ENCODE measurements at places on chromosomes 3 and 15. TPM values are rescaled to one million over a fixed set of nuclear protein-coding genes. Genes with fewer than 3 reads are reported as not detected.

Gene HCLS1
- total RNA-seq, result 9.4 TPM

Gene KBTBD13
- 1.6 TPM for total RNA-seq

Gene DUOXA1
- total RNA-seq, result not detected

Gene PTX3
- total RNA-seq, result 11.5 TPM

Gene CLEC3B
- 129 TPM for total RNA-seq

Gene BMF
- 8.4 TPM for total RNA-seq

Gene GPR149
- not detected for total RNA-seq

Gene ADIPOQ
- 16.7 TPM for total RNA-seq

Gene FGF12
- total RNA-seq, result 2.1 TPM

Gene NRROS
- 1.6 TPM for total RNA-seq

Gene CHRNB4
- total RNA-seq, result under 0.01 TPM

Gene GOLGA8K
- total RNA-seq, result not detected

Gene UCN2
- total RNA-seq, result not detected

Gene NOX5
- total RNA-seq, result under 0.01 TPM

Gene PARP16
- 7.3 TPM for total RNA-seq

Gene SLC38A3
- 0.52 TPM for total RNA-seq

Gene STOML1
- 14.1 TPM for total RNA-seq

Gene RPL14
- total RNA-seq, result 303 TPM

Gene FGF7
- total RNA-seq, result 7.3 TPM

Gene DPPA2
- total RNA-seq, result not detected
